ENCODE measurements at places on chromosomes 12 and 14.

DNA sequence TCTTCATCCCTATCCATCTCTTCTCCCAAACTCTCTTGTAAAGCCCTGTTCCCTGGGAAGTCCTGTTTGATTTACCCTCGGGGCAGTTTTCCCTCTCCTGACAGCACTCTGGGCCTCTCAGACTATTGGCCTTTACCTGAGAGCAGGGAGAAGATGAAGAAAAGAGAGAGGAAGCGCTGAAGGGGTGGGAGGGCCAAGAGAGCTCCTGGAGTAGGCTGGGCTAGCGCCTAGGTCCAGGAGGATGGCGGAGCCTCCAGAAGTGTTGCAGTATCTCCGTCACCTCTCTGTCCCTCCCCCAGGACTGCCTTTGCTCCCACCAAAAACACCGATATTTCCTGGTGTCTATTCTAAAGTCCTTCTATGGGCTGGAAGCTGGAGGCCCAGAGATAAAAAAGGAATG is 5.7 kb upstream of the IGFBP6 start:
- no peak for DNase-seq

- DNase-seq, result no peak
Measured at GRCh38 chr12:102513739-102514138, 33.4 kb upstream of the IGF1 start.

DNA sequence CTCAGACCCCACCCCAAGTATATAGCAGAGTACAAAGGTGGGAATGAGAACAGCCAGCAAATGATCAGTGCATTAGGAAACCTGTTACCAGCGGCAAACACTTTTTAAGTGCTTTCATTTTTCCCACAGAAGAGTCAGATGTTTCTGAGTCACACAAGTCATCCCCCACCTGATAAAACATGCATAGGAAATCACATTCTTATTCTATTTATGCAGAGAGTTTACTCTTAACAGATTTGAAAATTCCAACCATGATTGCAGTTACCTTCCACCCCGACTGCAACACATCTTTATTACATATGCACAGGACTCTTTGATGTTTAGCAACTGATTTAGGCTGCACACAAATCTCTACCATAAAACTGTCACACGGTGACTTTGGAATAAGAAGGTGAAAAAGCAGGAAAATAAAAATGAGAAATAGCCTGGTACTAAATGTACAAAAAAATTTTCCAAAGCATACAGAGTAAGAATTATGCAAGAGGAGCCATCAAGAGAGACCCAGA is 236.4 kb downstream of the PAWR start:
- DNase-seq, result no peak

DNA sequence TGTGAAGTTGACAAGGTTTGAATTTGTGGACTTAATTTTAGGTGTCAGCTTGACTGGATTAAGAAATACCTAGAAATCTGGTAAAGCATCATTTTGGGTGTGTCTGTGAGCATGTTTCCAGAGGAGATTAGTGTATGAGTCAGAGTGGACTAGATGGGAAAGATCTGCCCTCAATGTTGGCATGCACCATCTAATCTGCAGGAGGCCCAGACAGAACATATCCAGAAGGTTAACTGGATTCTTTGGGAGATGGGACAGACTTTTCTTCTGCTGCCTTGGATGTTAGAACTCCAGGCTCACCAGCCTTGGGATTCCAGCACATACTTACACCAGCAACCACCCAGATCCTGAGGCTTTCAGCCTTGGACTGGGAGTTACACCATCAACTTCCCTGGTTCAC is 14.1 kb downstream of the SGPP1 start:
- no peak for DNase-seq

DNA sequence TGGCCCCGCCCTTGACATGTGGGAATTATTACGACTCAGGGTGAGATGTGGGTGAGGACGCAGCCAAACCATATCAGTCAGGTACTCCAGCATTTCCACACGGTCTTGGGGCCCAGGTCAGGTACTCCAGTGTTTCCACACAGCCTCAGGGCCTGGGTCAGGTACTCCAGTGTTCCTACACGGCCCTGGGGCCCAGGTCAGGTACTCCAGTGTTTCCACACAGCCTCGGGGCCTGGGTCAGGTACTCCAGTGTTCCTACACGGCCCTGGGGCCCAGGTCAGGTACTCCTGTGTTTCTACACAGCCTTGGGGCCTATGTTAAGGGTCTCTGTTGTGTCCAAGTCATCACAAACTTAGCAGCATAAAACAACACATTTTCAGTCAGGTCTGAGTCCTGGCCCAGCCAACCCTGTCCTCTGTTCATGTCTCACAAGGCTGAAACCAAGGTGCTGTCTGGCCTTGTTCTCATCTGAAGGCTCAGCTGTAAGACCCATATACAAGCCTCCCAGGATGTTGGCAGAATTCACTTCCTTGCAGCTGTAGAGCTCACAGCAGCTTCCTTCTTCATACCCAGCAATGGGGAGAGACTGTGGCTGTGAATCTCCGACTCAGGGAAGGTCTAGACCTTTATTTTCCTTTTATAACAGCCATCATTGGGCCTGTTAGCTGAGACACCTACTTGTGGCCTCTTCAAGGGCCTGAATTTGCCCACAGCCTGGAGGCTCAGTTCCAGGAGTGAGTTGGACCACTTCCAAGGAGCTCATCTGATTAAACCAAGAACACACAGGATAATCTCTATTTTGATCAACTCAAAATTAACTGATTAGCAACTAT is 107.6 kb upstream of the SFSWAP start:
- DNase-seq, result no peak

DNA sequence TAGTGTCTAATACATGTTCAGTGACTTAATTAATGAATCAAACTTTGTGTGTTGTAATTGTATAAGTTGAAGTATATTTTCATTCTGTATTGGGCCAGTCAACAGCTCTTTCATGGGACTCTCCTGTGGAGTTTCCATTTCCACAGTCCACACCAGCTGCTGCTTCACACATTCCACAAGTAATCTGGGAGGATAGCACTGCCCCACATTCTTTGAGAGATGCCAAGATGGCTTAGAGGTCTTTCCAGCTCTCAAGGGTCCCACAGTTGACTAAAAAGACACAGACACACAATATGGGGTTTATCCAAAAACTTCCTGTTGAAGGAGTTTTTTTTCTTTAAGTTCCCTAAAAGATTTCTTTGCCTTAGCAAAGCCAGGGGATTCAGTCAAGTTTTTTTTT is 408.3 kb downstream of the AACS start:
- DNase-seq, result no peak

DNA sequence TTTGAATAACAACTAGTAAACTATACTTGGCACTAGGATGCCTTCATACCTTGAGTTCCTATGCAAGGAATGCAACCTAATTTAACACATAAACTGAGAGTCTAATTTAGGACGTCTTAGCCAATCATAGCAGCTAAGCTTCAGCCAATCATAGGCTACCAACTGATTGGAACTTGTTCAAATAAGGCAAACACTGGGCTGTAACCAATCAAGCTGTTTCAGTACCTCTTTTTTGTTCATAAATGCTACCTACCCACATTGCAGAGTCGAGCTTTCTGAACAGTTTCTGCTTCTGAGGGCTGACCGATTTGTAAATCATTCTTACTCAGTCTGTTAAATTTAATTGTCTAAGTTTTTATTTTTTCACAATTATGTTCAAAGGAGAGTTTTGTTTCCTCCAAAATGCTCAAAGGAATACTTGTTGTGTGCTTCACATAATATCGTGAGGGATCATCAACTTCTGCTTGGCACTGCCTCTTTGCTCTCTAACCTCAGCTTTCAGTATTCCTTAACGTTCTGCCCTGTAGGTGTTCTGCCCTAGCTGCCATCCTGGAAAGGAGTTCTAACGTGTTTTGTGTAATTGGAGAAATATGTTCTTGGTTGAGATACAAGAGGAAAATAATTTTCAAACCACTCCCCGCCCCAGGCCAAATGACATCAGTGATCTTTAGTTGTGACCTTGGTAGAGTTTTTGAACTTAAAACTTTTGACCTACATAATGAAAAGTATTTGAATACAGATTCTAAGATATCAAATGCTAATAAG is 380.4 kb upstream of the MIS18BP1 start:
- DNase-seq, result no peak

GRCh38 chr14:99872786-99873440 is 79.7 kb downstream of the EML1 start:
- no peak for DNase-seq

DNA sequence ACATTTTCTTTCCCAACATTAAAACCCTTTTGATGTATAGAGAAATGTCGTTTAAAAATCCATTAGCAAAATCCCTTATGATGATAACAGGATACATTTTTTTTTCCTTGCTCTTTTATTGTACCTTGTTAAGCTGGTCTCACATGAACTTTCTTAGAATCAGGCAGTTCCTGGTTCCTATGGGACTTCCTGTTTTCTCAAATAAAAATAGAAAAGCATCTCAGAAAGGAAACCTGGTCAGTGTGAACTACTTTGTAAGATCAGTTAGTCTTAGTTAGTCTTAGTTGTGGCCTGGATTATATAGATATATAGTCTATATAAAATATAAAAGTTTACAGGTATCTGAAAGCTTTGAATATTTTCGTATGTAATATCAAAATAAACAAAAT is 40.3 kb downstream of the LEMD3 start:
- no peak for DNase-seq

- no peak for DNase-seq
Measured at GRCh38 chr14:63229330-63230059, 25.3 kb downstream of the RHOJ start.

GRCh38 chr12:120678572-120678971 is 8.4 kb upstream of the MLEC start:
- no peak for DNase-seq

Data from GM18507 (cell line).